ENCODE measurements at places on chromosomes 2 and 18. TPM values are rescaled to one million over a fixed set of nuclear protein-coding genes. Genes with fewer than 3 reads are reported as not detected.

DNA sequence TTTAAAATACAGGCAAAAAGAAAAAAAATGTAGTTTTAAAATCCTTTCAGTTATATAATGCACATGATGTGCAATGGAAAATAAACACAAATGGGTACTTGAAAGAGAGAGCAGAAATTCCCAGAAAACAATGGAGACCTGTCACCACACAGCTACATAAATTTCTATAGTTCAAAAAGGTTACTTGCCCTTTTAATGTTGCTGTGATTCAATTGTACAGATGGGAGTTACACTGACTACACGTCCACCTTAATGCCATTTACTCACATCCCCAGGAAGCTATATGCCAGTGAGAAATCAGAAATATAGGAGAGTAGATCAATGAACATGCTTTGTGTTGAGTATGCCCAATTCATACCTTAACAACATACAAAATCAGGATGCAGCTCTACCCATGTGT, 269.6 kb downstream of the ERBB4 start:
- no peak overlapping the region for H3K4me3 ChIP-seq
- DNase-seq: no peak
- H3K27me3 ChIP-seq: no peaks in the 10 kb centered on the region
- no peaks in the 10 kb centered on the region for H3K36me3 ChIP-seq

GRCh38 chr2:115196587-115196986, 754.1 kb downstream of the DPP10 start:
- no peak overlapping the region for H3K4me3 ChIP-seq
- no peaks in the 10 kb centered on the region for H3K4me1 ChIP-seq
- H3K27ac ChIP-seq: no peak overlapping the region
- no peaks in the 10 kb centered on the region for H3K36me3 ChIP-seq
- no peak for DNase-seq

- no peaks in the 10 kb centered on the region for H3K27me3 ChIP-seq
- no peak for DNase-seq
- no peak overlapping the region for H3K27ac ChIP-seq
- H3K4me3 ChIP-seq: no peak overlapping the region
- peaks cover 75% of the 10 kb centered on the region for H3K4me1 ChIP-seq
Measured at GRCh38 chr2:84989422-84989821, 18.5 kb downstream of the KCMF1 start.

DNA sequence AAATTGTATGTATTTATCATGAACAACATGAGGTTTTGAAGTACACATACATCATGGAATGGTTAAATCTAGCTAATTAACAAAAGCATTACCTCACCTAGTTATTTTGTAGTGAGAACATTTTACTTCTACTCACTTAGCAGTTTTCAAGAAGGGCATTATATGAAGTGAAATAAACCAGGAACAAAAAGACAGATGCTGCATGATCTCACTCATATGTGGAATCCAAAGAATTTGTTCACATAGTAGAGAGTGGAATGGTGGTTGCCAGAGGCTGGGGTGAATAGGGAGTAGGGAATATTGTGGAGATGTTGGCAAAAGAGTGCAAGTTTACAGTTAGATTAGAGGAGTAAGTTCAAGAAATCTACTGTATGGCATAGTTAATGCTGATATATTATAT, 292.0 kb downstream of the ASXL3 start:
- no peaks in the 10 kb centered on the region for H3K27me3 ChIP-seq
- DNase-seq: no peak
- no peak overlapping the region for H3K27ac ChIP-seq
- no peak overlapping the region for H3K4me3 ChIP-seq
- H3K36me3 ChIP-seq: no peaks in the 10 kb centered on the region

DNA sequence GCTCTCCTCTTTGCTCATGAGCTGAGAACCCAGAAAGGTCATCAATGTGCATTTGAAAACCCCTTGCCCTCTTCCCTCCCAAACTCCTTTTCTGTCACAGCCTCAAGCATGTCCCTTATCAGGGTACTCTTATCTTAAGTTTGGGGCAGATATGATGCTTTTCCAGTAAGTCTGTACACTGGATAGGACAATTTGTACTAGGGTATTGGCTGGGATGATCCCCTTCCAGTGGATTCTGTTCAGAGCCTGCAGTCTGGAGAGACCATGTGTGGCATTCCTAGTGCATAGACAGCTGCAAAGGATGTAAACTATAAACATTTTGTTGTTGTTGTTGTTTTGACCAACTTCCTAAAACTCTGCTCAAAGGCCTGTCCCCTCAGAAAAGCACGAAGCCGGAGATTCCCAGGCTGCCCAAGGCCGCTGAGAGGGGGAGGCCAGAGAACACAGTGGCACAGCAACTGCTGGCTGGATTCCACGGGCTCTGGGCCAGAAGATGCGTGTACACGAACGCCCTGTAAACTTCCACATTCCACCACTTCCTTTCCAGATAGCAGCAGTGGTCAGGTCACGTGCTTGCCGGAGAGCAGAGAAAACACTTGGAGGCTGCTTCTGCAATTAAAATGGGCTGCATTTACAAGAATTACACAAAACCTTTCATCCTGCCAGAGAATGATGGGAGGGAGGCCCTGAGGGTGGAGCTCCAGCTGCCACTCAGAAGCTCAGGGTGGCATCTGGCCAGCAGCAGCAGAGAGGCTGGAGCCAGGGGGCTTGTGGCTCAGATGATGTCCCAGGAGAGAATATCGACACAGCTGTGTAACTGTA, 42.1 kb downstream of the BMP10 start:
- H3K36me3 ChIP-seq: no peaks in the 10 kb centered on the region
- no peaks in the 10 kb centered on the region for H3K27me3 ChIP-seq
- peak overlapping the region; percentile 61 for H3K27ac ChIP-seq
- H3K4me1 ChIP-seq: no peaks in the 10 kb centered on the region

DNA sequence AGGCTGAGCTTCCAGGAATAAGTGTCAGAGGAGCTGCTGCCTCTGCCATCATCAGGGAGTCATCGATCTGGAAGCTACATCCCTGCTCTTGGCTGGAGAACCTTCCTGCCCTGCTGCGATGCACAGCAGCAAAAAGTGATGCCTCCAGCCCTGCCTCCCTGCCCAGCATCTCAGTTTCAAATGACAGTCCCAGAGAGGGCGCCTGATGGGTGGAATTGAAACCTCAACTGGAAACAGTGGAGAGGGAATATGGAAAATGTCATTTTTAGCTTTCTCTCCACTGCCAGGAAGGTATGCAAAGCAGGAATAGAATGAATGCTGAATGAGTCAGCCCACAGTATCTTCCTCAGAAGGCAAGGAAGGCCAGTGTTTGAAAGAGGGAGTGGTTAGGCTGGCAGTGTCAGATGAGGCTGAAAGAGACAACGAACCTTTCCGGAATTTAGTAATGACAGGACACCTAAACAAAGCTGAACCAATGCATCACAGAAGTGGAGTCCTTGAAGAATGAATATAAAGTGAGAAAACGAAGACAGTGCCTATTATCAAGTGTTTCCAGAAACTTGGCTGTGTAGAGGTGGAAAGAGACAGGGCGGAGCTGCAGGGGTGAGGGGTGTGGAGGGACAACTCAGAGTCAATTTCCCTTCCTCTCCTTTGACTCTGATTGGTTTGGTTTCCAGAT, 153.9 kb upstream of the NDUFV2 start:
- no peak for DNase-seq
- H3K4me1 ChIP-seq: peaks cover 11% of the 10 kb centered on the region
- no peaks in the 10 kb centered on the region for H3K36me3 ChIP-seq
- H3K27ac ChIP-seq: no peak overlapping the region
- no peak overlapping the region for H3K4me3 ChIP-seq
- H3K27me3 ChIP-seq: no peaks in the 10 kb centered on the region

GRCh38 chr2:13240789-13241487, 524.2 kb downstream of the TRIB2 start:
- H3K27ac ChIP-seq: no peak overlapping the region
- H3K36me3 ChIP-seq: no peaks in the 10 kb centered on the region
- no peaks in the 10 kb centered on the region for H3K27me3 ChIP-seq

- no peak for DNase-seq
- no peaks in the 10 kb centered on the region for H3K36me3 ChIP-seq
- no peak overlapping the region for H3K4me3 ChIP-seq
- H3K4me1 ChIP-seq: peaks cover 8% of the 10 kb centered on the region
- H3K27me3 ChIP-seq: no peaks in the 10 kb centered on the region
Measured at GRCh38 chr2:162258169-162258568, 14.9 kb upstream of the FAP start.

Gene NPHP1
- total RNA-seq: 3.1 TPM

Gene SKOR2
- total RNA-seq: not detected

Gene ACVR1C
- 0.67 TPM for total RNA-seq

Gene CDH19
- 30.4 TPM for total RNA-seq
